ENCODE measurements at places on chromosomes 1 and 21.

- H3K36me3 ChIP-seq = no peaks in the 10 kb centered on the region
- no peak within 1 kb of the TSS for H3K4me3 ChIP-seq
- no peak within 1 kb of the TSS for H3K27ac ChIP-seq
Observed at GRCh38 chr1:110070671-110071242, at the start of gene ALX3. Gene ALX3, minus strand, starts transcription at chr1:110070672. Its CDS starts 60 bp downstream, at chr1:110070612.

DNA sequence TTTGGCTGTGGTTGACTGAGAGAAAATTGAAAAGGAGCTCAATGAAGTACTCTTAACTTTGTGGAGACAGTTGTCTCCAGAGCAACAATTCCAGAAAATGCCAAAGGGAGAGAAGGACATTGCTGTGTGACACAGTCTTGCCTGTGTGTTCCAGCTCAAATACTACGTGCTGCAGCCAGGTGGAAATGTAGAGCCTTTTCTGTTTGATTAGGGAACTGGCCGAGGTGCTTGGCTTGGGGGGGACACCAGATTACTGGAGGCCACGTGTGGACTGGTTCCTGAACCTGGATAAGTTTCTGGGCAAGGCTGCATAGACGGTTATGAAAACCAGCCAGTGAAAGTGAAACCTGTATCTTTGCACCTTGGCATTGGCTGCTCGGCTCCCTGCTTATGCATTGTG, 217.9 kb downstream of the CTH start:
- no peak overlapping the region for H3K27ac ChIP-seq
- no peaks in the 10 kb centered on the region for H3K36me3 ChIP-seq

DNA sequence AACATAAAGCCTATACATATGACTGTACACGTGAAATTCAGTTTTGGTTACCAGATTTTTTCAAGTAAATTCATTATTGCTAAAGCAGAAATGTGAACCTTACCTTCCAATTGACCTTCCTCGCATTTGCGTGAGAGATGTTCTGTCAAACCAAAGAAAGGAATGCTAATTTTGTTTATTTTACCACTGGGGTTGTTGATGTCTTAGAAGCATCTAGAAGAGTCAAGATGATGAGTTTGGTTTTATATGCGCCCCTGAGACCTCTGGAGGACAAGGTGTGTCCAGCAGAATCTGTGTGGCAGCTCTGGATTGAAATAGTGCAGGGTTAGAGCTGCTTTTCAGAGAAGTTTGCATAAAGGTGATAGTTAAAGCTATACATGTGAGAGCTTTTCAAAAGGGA, 48.4 kb downstream of the ZBTB40 start:
- DNase-seq = no peak
- peaks cover 5% of the 10 kb centered on the region for H3K36me3 ChIP-seq
- H3K27me3 ChIP-seq = no peaks in the 10 kb centered on the region
- peaks cover 19% of the 10 kb centered on the region for H3K4me1 ChIP-seq

DNA sequence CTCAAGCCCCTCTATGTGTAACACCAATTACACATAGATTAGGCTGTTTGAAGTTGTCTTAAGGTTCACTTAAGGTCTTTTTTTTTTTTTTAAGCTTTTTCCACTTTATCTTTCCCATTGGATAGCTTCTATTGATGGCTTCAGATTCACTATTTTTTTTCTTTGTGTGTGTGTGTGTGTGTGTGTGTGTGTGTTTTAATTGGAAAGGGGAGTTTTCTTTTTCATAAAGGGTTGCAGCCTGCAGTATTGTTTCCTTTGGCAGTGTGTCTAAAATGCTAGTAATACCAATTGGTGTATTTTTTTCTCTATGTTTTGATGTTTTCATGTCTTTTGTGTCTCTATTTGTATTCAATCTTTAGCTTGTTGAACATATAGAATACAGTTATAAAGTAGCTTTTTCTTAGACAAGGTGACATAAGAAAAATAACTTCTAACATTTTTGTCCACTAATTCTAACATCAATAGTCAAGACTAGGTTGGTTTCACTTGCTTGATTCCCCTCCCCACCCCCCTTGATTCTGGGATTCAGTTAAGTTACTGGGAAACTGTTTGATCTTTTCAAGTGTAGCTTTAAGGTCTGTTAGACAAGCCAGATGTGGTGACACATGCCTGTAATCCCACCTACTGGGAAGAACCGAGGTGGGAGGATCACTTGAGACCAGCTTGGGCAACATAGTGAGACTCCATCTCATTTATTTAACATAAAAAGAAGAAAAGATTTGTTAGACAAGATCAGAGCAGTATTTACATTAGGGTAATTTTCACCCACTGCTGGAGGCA, 21.4 kb downstream of the PRRC2C start:
- H3K36me3 ChIP-seq = no peaks in the 10 kb centered on the region
- peak overlapping the region; percentile 26 for H3K27ac ChIP-seq
- H3K27me3 ChIP-seq = no peaks in the 10 kb centered on the region
- H3K4me3 ChIP-seq = no peak overlapping the region
- H3K4me1 ChIP-seq = peaks cover 11% of the 10 kb centered on the region
- DNase-seq = no peak

- no peaks in the 10 kb centered on the region for H3K4me1 ChIP-seq
- no peak for DNase-seq
- H3K4me3 ChIP-seq = no peak overlapping the region
- H3K27me3 ChIP-seq = peaks cover 45% of the 10 kb centered on the region
- no peak overlapping the region for H3K27ac ChIP-seq
- no peaks in the 10 kb centered on the region for H3K36me3 ChIP-seq
Observed at GRCh38 chr1:6448749-6449631, 17.0 kb downstream of the TNFRSF25 start.
